NCI-H69 (cell line): ENCODE measurements at places on chromosomes 13 and 19.

GRCh38 chr13:31814536-31814935 lies 75.2 kb downstream of the RXFP2 start:
- no peak for DNase-seq

DNA sequence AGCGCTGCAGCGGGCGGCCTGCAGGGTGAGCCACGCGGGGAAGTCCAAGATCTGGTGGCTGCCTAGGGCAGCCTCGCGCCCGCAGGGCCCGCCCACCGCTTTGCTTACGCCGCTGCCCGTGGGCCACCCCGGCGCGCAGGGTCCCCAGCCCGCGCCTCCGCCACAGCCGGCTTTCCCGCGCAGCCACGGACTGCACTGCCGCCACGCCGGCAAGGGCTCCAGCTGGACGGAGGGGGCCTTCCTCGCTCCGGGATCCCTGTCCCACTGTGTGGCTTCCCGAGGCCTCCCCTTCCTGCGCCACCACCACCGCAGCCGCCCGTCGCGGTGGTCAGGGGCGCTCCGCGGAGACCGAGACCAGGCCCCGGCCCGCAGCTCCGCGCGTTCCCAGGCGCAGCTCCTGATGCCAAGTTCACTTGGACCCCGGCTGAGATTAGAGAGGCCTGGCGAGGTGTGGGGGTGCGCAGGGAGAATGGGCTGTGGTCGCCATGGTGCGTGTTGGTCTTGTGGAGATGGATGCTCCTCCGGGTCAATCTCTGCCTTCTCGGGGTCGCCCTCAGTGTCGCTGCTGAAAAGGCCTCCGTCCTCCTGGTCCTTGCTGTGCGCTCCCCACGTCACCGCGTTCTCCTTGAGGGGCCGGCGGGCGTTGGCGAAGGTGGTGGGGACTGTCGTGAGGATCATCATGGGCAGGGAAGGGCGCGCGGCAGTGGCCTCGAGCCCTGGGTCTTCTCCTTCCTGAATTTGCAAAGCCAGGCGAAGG lies 17.9 kb upstream of the RNF17 start:
- DNase-seq = no peak

- DNase-seq = no peak
Observed at GRCh38 chr13:79684371-79684770, 203.4 kb downstream of the NDFIP2 start.

DNA sequence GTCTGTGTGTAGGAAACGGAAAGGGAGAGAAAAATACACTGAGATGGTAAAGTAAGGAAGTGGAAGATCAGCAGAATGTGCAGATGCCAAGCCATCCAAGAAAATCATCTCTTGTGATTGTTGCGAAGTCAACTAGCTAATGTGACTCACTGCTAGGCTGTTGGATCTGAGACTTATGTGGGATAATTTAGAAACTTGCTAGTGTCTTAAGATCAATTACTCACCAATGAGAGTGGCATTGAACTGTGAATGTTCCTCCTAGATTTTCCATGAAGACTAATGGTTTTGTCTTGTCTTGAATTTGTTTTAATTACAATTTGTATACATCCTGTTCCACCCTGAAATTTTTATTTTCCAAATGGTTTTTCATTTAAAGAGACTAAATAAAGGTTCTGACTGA lies 771.6 kb downstream of the EFNB2 start:
- no peak for DNase-seq

GRCh38 chr19:9058905-9059667 lies 27.8 kb upstream of the OR1M1 start:
- no peak for DNase-seq

- peak; percentile 19 for DNase-seq
Observed at GRCh38 chr13:71629167-71629566, 237.8 kb downstream of the DACH1 start.

GRCh38 chr13:65336087-65336749 lies 1893.9 kb downstream of the PCDH9 start:
- DNase-seq = peak; percentile 90

GRCh38 chr13:78701383-78701782 lies 42.4 kb upstream of the OBI1 start:
- DNase-seq = no peak

- DNase-seq = no peak
Observed at GRCh38 chr13:108962654-108963053, 333.2 kb downstream of the MYO16 start.

DNA sequence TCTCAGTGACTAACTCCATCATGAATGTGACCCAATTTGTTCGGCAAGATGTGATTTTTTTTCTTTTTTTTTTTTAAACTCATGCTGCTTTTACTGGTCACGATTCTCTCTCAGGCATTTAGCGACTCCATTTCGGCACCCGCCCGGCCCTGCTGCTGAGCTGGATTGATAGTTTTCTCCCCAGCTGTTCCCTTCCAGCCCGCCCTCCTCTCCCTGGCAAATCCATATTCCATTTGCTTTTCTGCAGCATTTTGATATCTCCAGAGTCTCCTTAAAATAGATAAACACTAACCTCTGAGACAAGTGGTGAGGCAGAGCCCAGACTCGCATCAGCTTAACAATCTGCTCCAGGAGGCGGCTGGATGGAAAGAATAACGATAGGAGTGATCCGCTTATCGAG lies 55.5 kb upstream of the KATNAL1 start:
- DNase-seq = no peak

DNA sequence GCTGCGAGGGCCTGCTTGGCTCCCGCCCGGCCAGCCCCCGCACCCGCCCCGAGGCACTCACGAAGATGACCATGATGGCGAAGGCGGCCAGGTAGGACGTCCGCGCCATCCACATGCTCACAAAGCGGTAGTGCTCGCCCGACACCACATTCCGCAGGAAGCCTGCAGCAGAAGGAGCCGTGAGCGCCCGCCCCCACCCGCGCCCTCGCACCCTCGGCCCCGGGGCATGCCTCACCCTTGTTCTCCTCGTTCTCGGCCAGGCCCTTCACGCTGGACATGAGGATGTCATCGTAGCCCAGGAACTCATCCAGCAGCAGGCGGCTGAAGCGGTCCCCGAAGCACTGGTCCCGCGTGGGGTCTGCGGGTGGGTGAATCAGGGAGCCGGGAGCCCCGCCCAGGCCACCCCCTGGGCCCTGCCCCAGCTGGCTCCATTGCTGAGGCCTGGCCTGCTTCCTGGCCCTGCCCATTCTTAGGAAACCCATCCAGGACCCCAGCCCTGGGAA lies 9.0 kb downstream of the TMEM259 start:
- DNase-seq = no peak

DNA sequence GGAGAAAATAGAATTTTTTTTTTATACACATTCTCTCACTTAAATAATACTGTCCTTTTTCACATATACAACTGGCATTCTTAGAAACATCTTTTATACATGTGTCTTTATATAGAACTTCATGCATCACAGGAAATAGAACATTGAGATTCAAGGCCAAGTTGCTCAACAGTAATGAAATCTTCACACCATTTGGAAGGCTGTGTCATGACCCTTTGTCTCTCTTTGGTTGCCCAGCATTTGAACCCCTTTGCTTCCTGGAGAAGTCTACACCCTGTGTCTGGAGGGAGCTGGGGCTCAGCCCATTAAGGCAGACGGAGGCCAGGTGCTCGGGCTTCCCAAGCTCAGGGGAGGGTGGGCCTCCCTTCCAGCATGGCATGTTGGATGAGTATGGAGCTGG lies 41.1 kb downstream of the B3GLCT start:
- DNase-seq = no peak

DNA sequence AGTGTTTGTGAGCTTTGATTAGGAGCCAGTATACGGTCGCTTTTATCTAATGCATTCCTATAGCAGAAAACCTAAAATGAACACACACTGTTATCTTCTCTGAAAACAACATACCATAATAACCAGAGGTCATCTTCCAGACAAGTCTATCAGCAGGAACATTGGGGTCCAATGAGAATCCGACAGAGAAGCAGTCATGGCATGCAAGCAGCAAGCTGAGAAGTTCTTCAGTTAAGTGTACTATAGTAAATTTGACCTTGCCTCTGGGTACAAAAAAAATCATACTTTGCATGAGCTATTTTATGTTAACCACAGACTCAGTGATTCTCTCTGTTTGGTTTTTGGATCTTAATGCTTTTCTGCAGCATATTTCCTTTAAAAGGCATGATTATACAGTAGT lies 1505.1 kb downstream of the PCDH9 start:
- no peak for DNase-seq

DNA sequence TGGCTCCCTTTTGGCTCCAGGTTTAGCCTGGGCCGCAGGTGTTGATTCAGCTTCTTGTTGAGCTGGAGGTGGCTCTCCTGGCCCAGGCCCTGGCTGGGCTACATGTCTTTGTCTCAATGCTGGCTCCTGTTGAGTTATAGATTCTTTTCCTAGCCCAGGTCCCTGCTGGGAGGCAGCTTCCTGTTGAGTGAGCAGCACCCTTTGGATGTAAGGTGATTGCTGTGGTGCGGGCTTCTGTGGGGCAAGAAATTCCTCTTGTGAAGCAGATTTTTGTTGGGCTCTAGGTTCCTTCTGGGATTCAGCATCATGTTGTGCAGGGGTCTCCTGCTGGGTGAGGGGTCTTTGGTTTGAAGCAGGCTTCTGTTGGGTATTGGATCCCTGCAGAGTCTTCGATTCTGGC lies 545 bp downstream of the LIPE start:
- DNase-seq = peak; percentile 92

DNA sequence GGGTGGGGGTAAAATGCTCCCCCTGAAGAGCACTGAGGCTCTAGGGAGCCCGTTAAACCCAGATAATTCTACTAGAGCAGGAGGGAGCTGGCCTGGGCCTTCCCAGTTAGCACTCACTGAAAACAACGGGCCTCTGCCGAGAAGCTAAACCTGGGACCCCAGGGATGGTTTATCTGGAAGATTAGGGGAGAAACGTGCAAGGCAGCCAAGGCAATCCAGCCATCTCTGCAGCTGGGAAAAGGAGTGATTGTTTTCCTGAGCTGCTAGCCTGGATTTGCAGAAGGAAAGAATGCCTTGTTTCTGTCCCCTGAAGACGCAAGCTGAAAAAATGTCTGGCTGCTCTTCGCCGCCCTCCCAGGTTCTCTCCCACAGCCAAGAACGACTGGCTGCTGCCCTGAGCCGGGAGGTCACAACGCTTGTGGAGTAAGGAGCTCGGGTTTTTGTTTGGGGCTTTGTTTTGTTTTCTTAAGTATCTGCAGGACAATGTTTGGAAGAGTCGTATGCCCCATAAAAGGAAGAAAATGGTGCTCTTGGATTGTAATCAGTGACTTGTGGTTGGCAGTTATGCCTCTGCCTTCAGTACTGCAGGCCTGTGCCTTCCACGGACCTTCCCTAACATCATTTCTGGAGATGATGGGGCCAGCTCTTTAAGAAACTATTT lies 31.5 kb downstream of the COL4A2 start:
- DNase-seq = no peak

GRCh38 chr13:104204177-104204576 lies 1138.0 kb upstream of the SLC10A2 start:
- DNase-seq = peak; percentile 2

DNA sequence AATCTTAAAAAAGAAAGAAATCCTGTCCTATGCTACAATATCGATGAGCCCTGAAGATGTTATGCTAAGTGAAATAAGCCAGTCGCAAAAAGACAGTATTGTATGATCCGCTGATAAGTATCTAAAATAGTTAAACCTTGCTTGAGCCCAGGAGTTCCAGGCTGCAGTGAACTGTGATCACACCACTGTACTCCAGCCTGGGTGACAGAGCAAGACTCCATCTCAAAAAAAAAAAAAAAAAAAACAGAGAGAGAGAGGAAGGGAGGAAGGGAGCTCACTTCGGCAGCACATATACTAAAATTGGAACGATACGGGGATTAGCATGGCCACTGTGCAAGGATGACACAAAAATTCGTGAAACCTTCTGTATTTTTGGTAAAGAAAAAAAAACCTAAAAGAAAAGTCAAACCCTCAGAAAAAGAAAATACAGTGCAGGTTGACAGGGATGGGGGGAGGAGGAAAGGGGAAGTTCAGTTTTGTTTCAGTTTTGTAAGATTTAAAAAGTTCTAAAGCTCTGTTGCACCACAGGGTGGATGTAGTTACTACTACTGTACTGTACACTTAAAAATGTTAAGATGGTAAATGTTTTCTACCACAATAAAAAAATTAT lies 8.4 kb downstream of the CLASRP start:
- no peak for DNase-seq

DNA sequence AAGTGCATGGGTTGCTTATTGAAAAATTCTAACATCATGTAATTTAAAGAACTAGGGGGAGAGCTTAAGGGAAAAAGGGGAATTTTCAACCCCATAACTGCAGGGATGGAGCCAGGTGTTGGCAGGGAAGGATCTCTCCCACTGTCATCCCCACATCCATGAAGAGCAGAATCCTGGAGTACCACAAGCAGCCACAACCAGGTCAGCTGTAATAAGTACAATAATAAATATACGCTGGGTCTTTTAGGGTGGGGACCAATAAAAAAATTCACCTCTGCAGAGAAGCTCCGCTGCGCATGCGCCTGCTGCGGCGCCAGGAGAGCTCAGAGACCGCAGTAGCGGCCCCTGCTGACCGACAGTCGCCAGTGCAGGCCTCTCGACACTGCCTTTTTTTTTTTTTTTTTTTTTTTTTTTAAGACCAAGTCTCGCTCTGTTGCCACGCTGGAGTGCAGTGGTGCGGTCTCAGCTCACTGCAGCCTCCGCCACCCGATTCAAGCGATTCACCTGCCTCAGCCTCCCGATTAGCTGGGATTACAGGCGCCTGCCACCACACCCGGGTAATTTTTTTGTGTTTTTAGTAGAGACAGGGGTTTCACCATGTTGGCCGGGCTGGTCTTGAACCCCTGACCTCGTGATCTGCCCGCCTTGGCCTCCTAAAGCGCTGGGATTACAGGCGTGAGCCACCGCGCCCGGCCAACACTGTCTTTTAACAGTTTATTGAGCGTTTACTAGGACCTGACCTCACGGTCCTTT lies 2.5 kb upstream of the EEF2 start:
- peak; percentile 92 for DNase-seq

- no peak for DNase-seq
Observed at GRCh38 chr13:65912516-65912915, 1317.6 kb downstream of the PCDH9 start.

DNA sequence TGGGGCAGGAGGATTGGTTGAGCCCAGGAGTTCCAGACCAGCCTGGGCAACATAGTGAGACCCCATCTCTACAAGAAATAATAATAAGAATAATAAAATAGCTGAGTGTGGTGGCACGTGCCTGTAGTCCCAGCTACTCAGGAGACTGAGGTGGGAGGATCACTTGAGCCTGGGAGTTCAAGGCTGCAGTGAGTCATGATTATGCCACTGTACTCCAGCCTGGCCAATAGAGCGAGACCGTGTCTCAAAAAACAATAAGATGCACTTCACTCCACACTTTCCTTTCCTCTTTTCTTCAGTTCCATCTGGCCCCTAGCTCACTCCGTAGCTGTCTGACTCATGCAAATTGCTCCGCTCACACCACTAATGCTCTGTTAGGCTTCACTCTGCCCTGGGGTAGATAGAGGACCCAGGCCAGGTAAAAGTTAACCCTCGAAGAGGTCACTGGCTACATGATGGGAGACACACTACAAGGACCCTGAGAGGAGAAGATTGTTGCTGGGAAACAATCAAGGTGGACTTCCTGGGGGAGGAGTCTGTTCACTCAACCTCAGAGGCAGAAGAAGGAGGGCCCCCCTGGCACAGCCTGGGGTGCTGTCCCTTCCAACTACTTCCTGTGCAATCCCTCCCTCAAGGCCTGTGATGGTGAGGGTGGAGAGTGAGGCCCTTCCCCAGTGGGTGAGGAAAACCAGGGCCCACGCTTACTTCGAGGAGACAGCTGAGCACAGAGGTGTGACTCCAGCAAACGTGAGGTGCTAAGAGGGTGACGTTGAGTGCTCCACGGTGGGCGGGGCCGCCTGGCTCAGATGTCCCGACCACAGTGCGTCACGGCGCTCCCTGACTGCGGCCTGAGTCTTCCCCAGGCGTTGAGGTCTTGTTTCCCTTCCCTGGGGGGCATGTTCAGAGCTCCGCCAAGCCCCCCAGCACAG lies 8.8 kb upstream of the TNFSF9 start:
- no peak for DNase-seq

- peak; percentile 62 for DNase-seq
Observed at GRCh38 chr19:1261798-1262622, 7.1 kb upstream of the CIRBP start.
